ENCODE measurements at places on chromosomes 5 and 9.

- DNase-seq, result peak; percentile 36
Measured at GRCh38 chr9:69036309-69036708, 757 bp downstream of the FXN start.

GRCh38 chr9:133916159-133916541, 76.0 kb downstream of the VAV2 start:
- no peak for DNase-seq

GRCh38 chr5:131996210-131997025, 15.0 kb downstream of the ACSL6 start:
- no peak for DNase-seq

DNA sequence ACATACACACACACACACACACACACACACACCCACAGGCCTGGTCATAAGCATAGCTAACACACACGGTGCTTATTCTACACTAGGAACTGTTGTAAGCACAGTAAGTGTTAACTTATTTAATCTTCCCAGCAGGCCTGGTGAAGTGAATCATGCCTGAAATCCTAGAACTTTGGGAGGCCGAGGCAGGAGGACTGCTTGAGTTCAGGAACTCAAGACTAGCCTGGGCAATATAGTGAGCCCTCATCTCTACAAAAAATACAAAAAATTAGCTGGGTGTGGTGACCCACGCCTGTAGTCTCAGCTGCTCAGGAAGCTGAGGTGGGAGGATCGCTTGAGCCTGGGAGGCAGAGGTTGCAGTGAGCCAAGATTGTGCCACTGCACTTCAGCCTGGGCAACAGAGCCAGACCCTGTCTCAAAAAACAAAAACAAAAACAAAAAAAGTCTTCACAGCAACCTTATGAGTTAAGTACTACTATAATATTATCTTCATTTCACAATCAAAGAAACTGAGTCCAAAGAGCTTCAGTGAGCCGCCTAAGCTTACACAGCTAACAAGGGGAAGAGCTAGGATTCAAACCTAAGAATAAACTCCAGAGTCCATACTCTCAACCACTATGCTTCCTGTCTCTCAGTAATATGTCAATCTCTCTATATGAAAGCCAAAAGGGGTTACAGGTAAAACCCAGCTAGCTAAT, 2.3 kb downstream of the MEGF9 start:
- DNase-seq, result peak; percentile 28

DNA sequence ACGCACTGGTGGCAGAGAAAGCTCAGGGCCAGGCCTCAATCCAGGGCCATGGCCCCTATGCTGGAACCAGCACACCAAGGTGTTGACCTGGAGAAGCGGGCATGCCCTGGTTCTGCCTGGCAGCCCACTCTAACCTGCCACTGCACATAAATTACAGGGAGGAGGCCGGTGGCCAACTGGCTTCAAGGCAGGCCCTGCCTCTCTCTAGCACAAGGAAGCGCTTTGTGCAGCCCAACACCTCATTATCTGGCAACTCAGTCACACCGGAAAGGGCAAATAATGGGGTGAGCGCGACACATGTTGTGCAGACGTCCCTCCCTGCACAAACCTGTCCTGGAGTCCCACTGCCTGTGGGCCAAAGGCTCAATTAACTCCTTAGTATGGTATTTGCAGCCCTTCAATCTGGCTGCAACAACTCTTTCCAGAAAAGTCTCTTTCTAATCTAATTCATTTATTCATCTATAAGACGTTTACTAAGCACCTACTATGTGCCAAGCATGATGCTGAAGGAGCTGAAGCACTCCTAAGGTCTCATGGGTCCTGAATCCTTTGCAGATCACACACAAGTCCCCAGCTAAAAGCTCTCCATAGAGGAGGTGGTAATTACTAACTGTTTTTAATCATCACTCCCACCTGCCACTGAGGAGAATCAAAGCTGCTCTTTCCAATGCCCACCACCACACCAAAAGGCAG, 24.9 kb downstream of the SHB start:
- DNase-seq, result no peak

- no peak for DNase-seq
Measured at GRCh38 chr5:167763772-167764171, 527.7 kb upstream of the WWC1 start.

All from activated T-cell treated with anti-CD3 and anti-CD28 coated beads, Interleukin-2, amount 50 U/mL, for 48 hours (primary cell).